ENCODE measurements at places on chromosomes 4 and X.
A peak's percentile ranks its signal among the peaks of the same experiment; 100 is the strongest.

DNA sequence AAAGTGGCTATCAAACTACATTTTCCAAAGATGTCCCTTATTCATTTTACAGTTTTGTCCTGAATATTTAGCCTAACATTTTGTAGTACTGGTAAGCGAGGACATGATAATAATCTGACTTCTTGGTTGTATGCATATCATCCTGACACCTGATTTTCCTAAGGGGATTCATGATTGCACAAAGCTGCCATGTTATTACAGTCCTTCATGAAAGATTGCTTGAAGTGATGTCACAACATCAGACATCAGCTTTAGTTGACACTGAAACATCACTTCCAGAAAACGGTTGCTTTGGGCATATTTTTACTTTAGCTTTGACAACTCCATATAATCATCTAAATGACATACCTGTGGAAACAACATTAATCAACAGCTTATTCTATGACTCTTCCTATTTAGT is 188.7 kb upstream of the PABPC4L start:
- DNase-seq: no peak

DNA sequence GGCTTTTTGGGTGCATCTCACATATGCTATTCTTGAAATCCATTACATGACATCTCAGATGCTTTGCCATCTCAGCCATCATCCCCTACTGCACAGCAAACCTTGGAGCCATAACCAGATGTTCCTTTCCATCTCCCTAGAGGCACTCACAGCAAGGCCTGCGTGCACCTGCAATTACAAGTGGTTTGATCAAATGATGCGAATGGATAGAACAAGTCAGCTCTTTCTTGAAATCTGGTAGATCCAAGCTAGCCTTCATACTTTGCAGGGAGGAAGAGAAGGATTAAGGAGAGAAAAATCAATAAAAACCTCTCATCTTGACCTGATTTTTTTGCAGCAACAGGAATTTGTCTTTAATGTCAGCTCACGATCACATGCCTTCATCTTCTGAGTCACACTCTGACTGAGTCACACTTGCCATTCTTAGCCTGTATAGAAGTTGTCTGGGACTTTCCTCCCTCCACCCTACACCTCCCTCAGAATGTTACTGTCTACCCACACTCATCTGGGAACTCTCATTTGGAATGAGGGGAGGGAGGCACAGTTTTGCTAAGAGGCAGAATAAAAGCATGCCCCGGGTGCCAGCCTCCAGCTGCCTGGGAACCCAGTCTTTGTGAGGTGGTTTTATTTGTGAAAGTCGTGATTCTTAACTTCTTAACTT is 11.9 kb upstream of the TRIML1 start:
- DNase-seq: peak; percentile 83

DNA sequence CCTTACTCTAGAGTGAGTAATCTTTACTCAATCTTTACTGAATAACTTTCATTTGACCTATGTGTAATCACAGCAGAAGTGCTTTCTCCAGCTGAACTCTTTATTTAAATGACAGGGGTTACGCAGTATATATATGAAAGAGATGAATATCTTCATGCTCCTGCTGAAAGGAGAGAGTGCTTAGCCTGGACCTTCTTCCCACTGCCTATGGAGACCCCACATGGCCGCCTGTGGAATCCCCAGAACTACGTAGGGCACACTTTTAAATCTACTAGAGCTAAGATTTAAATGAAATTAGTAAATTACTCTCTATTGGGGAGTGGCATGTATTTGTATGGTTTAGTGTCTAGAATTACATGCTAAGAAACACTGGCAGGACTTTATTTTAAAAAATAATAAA is 391.2 kb downstream of the ANKRD50 start:
- DNase-seq: no peak

DNA sequence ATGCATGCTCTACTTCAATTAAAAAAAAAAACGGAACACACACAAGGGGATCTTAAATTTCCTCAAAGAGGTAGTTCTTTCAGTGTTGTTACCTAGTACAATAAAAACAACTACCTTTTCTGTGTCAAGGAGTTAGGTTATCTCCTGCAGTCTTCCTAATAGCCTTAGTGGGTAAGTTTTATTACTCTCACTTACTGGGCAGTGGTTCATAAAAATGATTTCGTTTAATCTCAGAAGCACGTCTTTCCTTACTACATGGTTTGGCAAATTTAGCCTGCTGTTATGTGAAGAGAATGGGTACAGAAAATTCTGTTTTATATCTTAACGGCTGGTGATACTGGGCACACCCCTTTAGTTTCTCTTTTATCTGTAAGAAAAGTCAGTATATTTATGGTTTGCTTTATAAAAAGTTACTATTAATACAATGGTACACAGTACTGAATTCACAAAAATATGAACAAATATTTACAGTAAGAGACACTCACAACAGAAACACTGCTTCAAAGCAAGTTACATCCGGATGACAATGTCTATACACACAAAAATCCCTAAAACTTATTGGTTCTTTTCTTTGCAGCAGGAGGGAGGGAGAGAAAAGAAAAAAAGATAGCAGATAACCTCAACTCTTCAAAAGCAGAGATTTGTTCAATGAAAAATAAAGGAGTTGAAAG is 8.8 kb downstream of the ADH5 start:
- DNase-seq: no peak

- no peak for DNase-seq
These were observed 161.4 kb upstream of the FAM9B start for GRCh38 chrX:9195199-9195880.

GRCh38 chr4:98343626-98344025 is 82.4 kb downstream of the RAP1GDS1 start:
- peak; percentile 24 for DNase-seq

GRCh38 chr4:10040049-10040892 is 19.0 kb upstream of the SLC2A9 start:
- DNase-seq: no peak

DNA sequence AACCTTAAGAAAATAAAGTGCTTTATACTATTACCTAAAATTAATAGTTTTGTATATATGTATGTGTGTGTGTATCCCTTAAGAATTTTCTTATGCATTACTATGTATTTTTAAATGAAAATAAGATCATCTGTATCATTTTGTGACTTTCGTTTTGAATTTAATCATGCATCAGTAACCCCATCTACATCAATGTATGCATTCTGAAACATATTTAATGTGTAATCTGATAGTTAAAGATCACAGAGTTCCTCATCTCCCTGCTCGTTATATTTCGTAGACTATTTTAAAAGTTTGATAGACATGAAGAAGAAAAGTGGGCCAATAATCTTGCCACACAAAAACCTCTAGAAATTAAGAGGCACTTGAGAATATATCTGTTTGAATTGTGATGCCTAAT is 7.4 kb downstream of the BMPR1B start:
- DNase-seq: no peak

DNA sequence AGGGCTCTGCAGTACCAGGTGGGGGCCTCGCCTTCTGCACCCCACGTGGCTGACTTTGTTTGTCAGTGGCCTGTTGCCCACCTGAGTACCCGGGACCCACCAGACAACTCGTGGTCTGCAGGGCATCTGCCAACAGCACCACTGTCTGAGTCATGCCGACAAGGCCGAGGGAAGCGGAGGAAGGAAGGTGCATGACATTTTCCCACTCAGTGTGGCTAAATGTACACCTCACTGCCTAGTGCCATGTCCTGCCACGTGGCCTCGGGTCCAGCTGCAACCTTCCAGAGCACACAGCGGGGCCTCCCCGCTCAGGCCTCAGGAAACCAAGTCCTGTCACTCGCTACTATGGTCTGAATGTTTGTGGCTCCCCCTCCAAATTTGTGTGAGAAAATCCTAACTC is 22.1 kb downstream of the ABLIM2 start:
- DNase-seq: no peak

DNA sequence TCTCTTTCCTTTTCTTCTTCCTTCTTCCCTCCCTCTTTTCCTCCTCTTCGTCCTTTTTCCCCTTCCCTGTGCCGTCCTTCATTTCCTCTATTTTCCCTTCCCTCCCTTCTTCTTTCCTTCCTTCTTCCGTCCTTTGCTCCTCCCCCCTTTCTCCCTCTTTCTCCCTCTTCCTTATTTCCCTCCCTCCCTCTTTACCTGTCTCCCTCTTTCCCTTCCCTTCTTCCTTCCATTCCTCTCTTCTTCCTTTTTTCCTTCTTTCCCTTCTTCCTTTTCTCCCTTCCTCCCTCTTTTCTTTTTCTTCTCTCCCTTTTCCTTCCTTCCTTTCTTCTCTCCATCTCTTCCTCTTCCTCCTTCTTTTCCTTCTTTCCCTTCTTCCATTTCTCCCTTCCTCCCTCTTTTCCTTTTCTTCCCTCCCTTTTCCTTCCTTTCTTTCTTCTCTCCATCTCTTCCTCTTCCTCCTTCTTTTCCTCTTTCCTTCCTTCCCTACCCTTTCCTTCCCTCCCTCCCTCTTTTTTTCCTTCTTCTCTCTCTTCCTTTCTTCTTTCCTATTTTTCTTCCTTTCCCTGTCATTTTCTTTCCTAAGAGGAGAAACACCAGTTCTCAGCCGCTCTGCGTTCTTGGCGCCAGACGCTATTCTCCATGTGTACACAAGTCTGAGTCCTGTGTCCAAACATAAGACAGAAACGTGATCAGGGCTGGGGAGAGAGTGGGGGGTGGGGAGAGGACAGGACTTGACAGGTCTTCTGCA is 597.1 kb downstream of the MID1IP1 start:
- no peak for DNase-seq

DNA sequence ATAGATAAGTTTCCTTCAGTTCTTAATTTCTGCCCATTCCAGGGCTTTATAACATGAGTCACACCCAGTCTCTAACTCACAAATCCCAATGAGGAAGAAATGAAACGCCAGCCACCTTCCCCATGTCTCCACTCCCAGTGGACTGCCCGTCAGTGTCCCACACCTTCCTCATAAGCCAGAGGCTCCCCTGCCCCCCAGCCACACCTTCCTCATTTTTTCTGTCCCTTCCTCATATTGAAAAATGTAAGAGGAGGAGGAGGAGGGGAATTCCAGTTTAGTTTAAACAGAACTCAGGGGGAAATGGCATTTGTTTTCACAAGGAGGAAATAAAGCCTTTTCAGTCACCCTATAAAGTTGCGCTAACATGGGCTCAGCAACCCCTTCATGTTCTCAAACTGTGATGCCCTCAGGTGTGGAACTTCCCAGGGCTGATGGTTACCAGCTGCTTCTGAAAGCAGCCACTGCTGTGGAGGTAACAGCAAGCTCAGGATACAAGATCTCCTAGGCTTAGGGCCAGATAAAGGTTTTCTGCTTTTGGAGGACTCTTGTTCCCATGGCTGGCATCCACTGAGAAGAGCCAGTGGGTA is 97.8 kb downstream of the PARM1 start:
- no peak for DNase-seq

- peak; percentile 2 for DNase-seq
These were observed 209.2 kb downstream of the ADAM29 start for GRCh38 chr4:175127314-175127713.

GRCh38 chr4:37157476-37158167 is 86.9 kb upstream of the NWD2 start:
- DNase-seq: no peak

GRCh38 chr4:94453391-94453963 is 1.7 kb downstream of the PDLIM5 start:
- DNase-seq: no peak

All from EH (cell line).